ENCODE measurements at places on chromosomes 2 and 18.

DNA sequence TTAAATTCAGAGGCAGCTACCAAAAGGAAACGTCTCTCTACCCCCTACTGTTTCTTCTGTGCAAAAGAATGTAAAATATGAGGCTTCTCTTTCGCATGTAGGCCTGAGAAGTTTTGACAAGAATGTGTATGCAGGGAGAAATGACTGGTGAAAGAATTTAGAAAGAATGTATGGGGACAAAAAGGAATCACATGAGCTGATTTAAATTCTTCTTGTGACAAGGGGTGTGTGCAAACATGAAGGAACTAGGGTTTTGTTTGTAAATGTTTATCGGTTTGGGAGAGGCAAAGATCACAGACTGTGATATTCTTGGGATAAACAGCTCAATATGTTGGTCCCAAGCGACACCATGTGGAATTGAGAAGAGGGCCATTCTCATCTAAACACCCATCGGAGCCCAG lies 345.2 kb upstream of the VRK2 start:
- no peak for DNase-seq

DNA sequence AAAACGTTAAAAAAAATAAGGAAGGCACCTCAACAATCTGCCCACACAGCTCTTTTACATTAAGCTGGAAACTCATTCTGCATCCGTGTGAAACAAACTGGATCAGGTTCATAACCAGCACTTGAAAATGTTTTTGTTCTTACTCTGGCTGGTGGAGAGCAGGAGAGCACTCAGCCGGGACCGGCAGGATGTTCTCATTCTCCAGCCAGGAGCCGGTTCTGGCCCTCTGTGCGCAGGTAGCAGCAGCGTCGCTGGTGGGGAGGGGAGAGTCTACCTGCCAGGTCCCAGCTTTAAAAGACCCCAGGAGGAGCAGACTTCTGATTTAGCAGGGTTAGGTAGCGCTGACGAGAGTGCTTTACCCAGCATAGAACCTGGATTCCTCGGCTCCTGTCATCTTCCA lies 834.9 kb upstream of the SALL3 start:
- no peak for DNase-seq

DNA sequence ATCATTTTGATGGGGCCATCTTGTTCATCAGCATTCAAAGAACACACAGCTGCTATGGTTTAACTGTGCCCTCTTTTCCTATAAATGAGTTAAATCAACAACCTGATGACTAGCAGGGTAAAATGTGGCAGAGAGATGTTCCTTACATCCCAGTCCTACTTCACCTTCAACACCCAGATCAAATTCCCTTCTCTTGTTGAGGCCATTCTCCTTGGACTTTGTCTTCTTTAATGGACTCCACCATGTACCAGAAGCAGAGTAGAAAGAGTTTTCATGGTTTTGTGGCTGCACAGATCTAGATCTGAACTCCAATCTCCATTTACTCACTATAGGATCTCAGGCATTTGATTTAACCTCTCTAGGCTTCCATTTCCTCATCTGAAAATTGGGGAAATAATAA lies 6.4 kb upstream of the UPP2 start:
- no peak for DNase-seq

- DNase-seq, result no peak
Observed at GRCh38 chr18:63888470-63889190, 1.1 kb downstream of the SERPINB2 start.

GRCh38 chr2:842151-842803 lies 108.4 kb upstream of the SNTG2 start:
- DNase-seq, result no peak

DNA sequence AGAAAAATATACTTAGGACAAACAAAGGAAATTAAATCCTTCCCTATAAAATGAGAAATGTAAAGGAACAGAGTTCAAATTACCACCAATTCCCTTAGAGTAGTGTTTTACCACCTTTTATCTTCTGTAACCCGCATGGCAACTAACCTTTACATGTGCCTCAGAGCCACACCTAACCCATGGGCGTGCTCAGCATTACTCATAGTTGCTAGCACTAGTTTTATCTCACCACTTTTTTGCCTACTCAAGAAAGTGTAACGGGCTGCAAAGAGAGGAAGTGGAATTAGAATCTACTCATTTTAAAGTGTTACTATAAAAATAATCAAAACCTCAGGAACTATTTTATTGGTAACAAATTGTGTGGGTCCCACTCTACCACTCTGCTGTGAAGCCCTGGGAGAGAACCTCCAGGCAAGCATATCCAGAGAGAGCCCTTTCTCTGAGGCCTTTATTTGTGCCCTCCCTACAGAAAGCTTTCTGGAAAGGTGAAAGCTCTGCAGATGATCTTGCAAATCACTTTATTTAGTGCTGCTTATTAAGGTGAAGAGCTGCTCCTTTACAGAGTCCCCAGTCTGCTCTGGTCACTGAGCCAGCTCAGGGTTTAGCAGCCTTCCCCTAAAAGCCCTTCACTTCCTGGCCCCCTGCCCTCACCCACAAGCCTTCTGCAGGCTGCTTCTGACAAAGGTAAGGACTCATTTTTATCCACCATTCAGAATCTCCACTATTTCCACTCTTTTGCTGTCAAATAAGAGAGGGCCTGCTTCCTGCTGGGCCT lies 98.8 kb downstream of the TRABD2A start:
- DNase-seq, result no peak
